Ascending aorta (tissue), 2 donors: ENCODE measurements at places on chromosomes 7 and 10. TPM values are rescaled to one million over a fixed set of nuclear protein-coding genes. Genes with fewer than 3 reads are reported as not detected.

Gene PLXNA4
- 27.1 TPM for total RNA-seq

Gene NME8
- total RNA-seq, result 0.96 TPM

Gene CALD1
- 352 TPM for total RNA-seq

Gene TSPAN13
- total RNA-seq, result 4.4 TPM

Gene GALNT17
- 29.8 TPM for total RNA-seq

Gene ENTPD1
- total RNA-seq, result 41.6 TPM

- peak overlapping the region; percentile 0 for H3K4me3 ChIP-seq
- DNase-seq, result no peak
- H3K27ac ChIP-seq, result no peak overlapping the region
- no peaks in the 10 kb centered on the region for H3K27me3 ChIP-seq
- no peaks in the 10 kb centered on the region for H3K4me1 ChIP-seq
- H3K36me3 ChIP-seq, result no peaks in the 10 kb centered on the region
Observed at GRCh38 chr10:91201213-91201996, 19.1 kb upstream of the PCGF5 start.

DNA sequence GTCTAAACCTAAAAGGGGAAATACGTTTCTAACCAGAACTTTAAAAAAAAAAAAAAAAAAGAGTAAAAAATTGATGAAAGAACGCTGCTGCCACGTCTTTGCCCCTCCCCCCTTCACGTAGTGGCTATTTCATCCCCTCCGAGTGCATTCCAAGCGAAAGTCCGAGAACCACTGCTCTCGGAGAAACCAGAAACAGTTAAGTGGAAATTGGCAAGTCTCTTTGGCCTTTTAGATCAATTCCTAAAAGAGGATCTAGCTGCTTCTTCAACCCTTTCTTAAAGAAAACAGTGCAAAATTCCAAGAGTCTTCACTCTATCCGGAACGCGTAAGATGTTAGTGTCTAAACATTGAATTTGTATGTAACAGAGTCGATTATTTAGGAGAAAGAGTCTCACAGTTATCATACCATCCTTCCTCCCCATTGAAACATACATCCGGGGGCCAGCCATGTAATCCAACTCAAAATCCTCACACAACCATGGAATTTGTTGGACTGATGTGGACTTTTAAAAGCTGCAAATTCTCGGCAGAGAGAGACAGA, 1.1 kb downstream of the P4HA1 start:
- DNase-seq, result no peak
- H3K4me3 ChIP-seq, result peak overlapping the region; percentile 87
- H3K36me3 ChIP-seq, result no peaks in the 10 kb centered on the region
- H3K27me3 ChIP-seq, result no peaks in the 10 kb centered on the region
- H3K27ac ChIP-seq, result peak overlapping the region; percentile 95
- H3K4me1 ChIP-seq, result peaks cover 15% of the 10 kb centered on the region

- no peak overlapping the region for H3K4me3 ChIP-seq
- no peak for DNase-seq
- no peak overlapping the region for H3K27ac ChIP-seq
- no peaks in the 10 kb centered on the region for H3K27me3 ChIP-seq
- H3K4me1 ChIP-seq, result peaks cover 4% of the 10 kb centered on the region
Observed at GRCh38 chr10:88113657-88114272, 250.3 kb downstream of the PTEN start.

DNA sequence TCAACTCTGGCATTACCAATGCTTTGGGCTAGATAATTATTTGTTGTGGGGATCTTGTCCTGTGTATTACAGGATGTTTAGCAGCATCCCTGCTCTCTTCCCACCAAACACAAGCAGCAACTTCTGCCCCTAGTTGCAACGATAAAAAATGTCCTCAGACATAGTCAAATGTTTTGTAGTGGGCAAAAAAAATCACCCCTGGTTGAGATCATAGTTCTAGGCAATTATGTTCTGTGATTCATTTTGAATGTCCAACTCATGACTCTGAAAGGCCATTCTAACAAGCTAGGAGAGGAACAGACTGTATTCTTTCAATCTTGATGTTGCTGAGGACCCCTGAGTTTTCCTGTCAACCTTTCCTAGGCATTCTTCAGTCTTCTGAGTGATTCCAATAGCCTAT, 79.5 kb downstream of the RTKN2 start:
- no peak for DNase-seq
- no peak overlapping the region for H3K27ac ChIP-seq
- H3K4me1 ChIP-seq, result peaks cover 7% of the 10 kb centered on the region
- H3K36me3 ChIP-seq, result no peaks in the 10 kb centered on the region
- H3K4me3 ChIP-seq, result no peak overlapping the region

DNA sequence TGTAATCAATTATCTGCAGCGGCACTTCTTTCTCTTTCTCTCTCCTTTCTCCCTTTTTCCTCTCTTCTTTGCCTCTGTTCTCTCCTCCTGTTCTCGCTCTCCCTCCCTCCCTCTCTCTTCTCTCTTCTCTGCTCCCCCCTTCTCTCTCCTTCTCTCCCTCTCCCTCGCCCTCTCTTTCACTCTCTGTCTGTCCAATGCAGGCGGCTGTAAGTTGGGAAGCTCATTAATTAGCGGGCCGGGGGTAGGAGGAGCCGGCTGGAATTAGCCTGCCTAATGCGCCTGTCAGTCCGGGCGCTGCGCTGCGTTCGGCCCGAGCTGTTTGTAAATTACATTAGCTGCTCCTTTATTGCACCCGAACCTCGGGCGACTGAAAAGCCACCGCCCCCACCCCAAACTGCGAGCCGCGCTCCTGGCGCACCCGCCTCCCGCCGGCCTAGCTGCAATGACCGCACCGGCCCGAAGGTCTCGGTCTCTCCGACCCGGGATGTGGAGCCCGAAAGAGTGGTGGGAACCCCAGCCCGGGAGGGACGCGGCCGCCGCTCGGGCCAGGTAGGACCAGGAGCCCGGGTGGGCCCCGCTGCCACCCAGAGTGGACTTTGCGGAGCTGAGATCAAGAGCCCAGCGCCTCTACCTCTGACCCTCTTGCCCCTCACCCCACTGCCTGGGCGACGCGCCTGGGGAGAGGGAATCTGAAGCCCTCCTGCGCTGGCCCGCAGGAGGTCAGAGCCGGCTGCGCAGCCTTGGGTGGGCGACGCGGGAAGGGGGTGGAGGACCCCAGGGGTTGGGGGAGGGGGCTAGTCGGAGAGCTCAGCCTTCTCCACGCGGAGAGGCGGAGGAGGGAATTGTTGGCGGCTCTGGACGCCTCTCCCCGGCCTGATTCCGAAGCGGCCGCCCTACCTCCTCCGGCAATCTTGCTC, at the start of gene LBX1:
Gene LBX1 (minus strand): TSS at position 198 of the 917 bp plus-strand sequence. CDS start 648 bp downstream, outside the sequence.
- H3K27me3 ChIP-seq, result peaks cover 50% of the 10 kb centered on the region
- no peak for DNase-seq
- peaks cover 11% of the 10 kb centered on the region for H3K4me1 ChIP-seq
- H3K4me3 ChIP-seq, result peak within 1 kb of the TSS; percentile 43

GRCh38 chr7:48419401-48419800, 248.1 kb downstream of the ABCA13 start:
- no peak for DNase-seq
- no peak overlapping the region for H3K27ac ChIP-seq
- H3K4me1 ChIP-seq, result no peaks in the 10 kb centered on the region
- no peaks in the 10 kb centered on the region for H3K36me3 ChIP-seq

DNA sequence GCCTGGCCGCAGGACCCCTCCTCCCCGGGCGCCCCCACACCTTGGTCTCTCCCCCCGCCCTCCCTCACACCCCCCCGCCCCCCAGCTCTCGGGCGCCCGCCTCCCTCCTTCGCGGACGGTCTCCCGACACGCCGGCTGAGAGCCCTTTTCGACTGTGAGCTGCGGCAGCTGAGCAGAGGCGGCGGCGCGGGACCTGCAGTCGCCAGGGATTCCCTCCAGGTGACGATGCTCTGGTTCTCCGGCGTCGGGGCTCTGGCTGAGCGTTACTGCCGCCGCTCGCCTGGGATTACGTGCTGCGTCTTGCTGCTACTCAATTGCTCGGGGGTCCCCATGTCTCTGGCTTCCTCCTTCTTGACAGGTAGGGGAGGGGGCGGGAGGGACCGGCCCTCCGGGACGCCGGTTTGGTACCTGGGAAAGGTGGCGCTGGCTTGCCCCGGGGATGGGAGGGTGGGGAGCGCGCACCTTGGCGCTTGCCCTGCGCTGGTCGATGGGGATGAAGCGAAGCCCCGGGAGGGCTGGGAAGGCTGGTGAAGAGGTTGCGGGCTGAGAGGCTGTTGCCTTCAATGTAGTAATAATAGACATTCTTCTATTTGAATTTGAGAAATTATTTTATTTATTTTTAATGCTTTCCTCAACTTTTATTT, at the start of gene BMPER:
Gene BMPER (plus strand): TSS at position 151 of the 644 bp plus-strand sequence. CDS start 75 bp downstream, at position 226.
- H3K4me1 ChIP-seq, result peaks cover 2% of the 10 kb centered on the region
- DNase-seq, result no peak
- no peak within 1 kb of the TSS for H3K27ac ChIP-seq
- H3K27me3 ChIP-seq, result peaks cover 5% of the 10 kb centered on the region

GRCh38 chr10:12501841-12502525, 152.6 kb downstream of the CAMK1D start:
- H3K4me3 ChIP-seq, result no peak overlapping the region
- H3K27me3 ChIP-seq, result no peaks in the 10 kb centered on the region
- peaks cover 5% of the 10 kb centered on the region for H3K4me1 ChIP-seq

DNA sequence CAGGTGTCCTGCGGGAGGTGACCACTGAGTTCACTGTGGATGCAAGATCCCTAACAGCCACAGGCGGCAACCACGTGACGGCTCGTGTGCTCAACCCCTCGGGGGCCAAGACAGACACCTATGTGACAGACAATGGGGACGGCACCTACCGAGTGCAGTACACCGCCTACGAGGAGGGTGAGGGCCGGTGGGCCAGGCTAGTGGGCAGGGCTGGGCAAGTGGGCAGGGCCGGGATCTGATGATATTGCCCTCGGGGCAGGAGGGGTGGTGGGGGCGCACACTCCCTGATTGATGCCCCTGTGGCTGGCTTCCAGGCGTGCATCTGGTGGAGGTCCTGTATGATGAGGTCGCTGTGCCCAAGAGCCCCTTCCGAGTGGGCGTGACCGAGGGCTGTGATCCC, 15.8 kb downstream of the FLNC start:
- H3K27me3 ChIP-seq, result no peaks in the 10 kb centered on the region
- peaks cover 95% of the 10 kb centered on the region for H3K36me3 ChIP-seq
- no peaks in the 10 kb centered on the region for H3K4me1 ChIP-seq
- no peak overlapping the region for H3K27ac ChIP-seq
- DNase-seq, result no peak
- no peak overlapping the region for H3K4me3 ChIP-seq

DNA sequence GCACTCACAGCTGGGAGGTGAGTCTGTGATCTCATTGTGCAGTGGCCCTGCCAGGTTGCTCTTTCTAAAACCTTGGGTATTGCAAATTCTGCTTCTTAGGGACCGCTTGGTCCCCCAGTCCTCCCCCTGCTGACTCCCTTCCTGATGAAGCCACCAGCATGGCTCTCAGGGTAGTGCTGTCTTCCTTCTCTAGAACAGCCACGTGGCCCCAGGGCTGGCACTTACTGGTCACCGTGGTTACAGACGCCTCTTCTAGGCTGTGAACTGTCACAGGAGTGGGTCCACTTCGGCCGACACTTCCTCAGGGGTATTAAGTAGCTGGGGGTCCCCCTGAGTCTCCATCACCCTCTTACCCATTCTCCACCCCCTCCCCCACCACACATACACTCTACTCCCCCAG, 2.7 kb upstream of the HTRA1 start:
- peaks cover 3% of the 10 kb centered on the region for H3K4me1 ChIP-seq
- DNase-seq, result no peak
- no peak overlapping the region for H3K27ac ChIP-seq

- H3K27me3 ChIP-seq, result no peaks in the 10 kb centered on the region
- no peak overlapping the region for H3K27ac ChIP-seq
- peaks cover 6% of the 10 kb centered on the region for H3K4me1 ChIP-seq
- DNase-seq, result no peak
- no peak overlapping the region for H3K4me3 ChIP-seq
Observed at GRCh38 chr7:81209059-81209458, 290.2 kb upstream of the SEMA3C start.

DNA sequence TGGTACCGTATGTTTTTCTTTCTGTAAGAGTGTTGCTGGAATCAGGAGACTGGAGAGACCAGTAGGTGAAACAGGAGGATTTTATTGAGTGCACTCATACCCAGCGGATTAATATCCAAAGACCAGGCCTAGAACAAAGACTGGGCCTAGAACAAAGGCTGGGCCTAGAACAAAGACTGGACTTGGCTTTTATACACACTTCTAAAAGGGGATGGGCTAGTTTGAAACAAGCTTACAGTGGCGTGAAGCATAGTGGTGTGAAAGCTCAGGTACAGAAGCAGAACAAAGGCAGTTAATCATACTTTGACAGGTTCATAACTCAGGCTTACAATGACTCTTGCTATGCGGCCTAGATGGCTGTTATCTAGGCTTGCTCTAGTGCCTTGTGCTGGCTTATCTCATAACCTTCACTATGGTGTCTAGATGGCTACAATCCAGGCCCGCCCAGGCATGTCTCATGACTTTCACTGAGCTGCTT, 67.7 kb downstream of the TRIM24 start:
- H3K36me3 ChIP-seq, result peaks cover 8% of the 10 kb centered on the region
- DNase-seq, result no peak
- no peak overlapping the region for H3K4me3 ChIP-seq
- no peak overlapping the region for H3K27ac ChIP-seq

- no peak for DNase-seq
- H3K27ac ChIP-seq, result no peak overlapping the region
- H3K27me3 ChIP-seq, result no peaks in the 10 kb centered on the region
- H3K36me3 ChIP-seq, result no peaks in the 10 kb centered on the region
Observed at GRCh38 chr10:99630433-99630832, 10.2 kb upstream of the SLC25A28 start.

GRCh38 chr10:13671904-13672303, 85.1 kb downstream of the PRPF18 start:
- H3K36me3 ChIP-seq, result peaks cover 49% of the 10 kb centered on the region
- H3K27me3 ChIP-seq, result no peaks in the 10 kb centered on the region
- no peak overlapping the region for H3K4me3 ChIP-seq
- no peaks in the 10 kb centered on the region for H3K4me1 ChIP-seq
- H3K27ac ChIP-seq, result no peak overlapping the region
- no peak for DNase-seq
